DMS53 (cell line): ENCODE measurements at places on chromosomes 7 and 10.

DNA sequence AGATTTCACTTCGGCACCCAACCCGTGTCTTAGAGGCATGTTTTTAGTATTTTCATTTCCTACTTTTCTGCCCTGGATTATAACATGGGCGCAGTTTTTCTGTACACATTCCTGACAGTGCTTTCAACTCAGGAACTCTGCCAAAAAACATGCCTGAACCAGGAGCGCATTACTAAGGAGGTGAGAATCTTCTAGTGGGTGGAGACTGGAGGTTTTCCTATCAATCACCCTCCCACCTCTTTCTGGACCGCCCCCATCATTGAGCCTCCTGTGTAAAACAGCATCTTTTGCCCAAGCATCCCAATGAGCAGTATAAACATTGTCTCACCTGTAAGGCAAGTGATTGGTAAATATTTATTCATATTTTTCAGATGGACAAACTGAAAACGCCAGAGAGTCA is 53.2 kb downstream of the STK17A start:
- peak; percentile 96 for DNase-seq

DNA sequence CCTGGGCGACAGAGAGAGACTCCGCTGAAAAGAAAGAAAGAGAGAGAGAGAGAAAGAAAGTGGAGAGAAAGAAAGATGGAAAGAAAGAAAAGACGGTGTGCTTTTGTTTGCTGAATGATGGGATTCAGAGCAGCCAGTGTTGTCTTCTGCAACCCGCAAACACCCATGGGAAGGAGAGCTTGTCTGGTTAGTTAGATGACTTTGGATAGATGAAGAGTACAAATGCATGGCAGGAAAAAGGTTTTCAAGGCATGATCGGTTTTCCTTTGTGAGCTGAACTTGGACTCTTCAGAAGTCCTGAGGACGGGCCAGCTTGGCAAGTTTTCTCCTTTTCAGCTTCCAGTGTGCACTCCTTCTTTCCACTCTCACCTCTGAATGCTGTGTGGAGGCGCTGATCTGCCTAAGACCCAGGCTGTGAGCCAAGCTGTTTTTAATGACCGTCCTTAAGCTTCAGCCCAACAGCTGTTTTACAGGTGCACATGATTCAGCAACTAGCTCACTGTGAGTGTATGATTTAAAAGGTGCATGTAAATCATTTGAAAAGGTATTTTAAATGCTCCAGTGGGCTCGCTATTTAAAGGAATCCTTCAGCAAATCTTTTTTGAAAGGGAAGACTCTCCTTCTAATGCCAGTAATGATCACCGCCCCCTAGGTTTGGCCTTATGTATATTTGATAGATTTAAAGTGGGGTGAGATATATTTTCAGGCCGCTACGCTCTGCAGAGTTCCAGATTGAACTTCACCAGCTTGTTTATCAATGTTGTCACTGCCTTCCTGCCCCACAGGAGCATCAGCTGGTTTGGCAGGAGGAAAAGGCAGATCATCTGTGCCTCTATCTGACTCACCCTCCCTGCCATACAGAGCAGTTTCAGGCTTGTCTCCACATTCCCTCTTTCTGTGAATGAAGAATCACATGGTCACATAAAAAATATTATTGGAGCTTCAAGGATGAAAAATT is 115.0 kb downstream of the PLXDC2 start:
- DNase-seq = peak; percentile 88

DNA sequence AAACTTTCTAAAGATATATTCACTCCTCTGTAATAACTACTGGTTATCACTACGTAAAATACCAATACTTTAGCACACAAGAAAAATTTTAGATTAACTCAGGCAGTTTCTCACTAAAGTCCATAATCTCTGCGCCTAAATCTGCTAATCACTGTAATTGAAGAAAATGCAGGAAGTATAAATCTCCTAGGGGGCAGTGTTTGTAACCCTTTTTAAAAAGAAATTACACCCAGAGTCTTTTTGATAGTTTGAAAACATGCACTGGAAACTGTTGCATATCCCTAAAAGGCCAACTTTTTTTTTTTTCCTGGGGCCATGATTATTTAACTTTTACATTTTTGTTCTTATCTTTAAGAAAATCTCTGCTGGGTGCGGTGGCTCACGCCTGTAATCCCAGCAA is 209.6 kb downstream of the KIAA1217 start:
- DNase-seq = peak; percentile 17

GRCh38 chr10:55867848-55868247 is 493.2 kb downstream of the ZWINT start:
- no peak for DNase-seq
